Stimulated activated CD8-positive, alpha-beta memory T cell treated with anti-CD3 and anti-CD28 coated beads, Interleukin-15, amount 100 ng/mL, for 1 hour (primary cell): ENCODE measurements at places on chromosomes 5 and 9.
A peak's percentile ranks its signal among the peaks of the same experiment; 100 is the strongest.

- DNase-seq, result no peak
Observed at GRCh38 chr9:129414377-129414992, 206.4 kb downstream of the C9orf50 start.

GRCh38 chr9:111531716-111532115, 6.7 kb downstream of the ZNF483 start:
- DNase-seq, result no peak

- DNase-seq, result no peak
Observed at GRCh38 chr5:176534640-176535039, 2.6 kb downstream of the RNF44 start.

GRCh38 chr5:131109540-131110255, 55.4 kb downstream of the HINT1 start:
- no peak for DNase-seq

DNA sequence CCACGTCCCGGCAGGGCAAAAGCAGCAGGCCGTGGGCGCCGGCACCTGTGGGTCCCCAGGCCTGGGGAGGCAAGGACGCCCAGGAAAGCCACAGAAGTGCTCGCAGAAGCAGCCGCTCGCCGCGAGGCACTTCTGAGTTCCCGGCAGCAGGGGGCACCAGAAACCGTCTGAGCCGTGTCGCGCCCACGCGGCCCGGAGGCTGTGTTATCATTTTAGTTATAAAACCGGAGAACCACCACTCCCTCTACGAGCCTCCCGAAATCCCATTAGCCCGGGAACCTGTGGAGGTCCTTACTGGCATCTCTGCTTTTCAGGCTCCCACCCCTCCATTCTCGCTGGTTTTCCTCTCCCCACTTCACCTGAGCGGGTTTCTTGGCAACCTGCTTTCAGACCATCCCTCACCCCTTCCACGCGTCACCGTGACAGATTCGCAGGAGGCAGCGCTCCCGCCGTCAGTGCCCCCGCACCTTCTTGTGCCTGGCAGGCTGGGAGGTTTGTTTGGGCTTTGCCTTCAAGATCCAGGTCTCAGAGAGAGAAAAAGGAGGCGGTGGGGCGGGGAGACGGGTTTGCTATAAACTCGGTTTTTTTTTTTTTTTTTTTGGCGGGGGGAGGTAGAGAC, 2.3 kb downstream of the GDNF start:
- peak; percentile 4 for DNase-seq

DNA sequence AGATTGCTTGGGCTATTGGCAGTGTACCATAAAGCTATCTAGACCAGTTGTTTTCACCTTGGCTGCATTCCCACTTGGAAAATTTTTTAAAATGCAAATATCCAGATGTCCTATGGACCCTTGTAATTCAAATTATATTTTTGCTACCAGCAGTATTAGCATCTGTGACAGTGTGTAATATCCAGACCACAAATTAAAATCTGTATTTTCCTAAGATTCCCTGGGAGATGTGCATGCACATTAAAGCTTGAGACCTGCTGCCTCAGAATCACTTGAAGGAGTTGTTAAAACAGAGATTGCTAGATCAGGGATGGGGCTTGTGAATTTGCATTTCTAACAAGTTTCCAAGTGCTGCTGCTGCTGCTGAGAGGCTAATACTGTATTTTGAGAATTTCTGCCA, 381.2 kb upstream of the PDE4D start:
- DNase-seq, result no peak

- no peak for DNase-seq
Observed at GRCh38 chr5:176740131-176740701, 70.1 kb upstream of the UNC5A start.

DNA sequence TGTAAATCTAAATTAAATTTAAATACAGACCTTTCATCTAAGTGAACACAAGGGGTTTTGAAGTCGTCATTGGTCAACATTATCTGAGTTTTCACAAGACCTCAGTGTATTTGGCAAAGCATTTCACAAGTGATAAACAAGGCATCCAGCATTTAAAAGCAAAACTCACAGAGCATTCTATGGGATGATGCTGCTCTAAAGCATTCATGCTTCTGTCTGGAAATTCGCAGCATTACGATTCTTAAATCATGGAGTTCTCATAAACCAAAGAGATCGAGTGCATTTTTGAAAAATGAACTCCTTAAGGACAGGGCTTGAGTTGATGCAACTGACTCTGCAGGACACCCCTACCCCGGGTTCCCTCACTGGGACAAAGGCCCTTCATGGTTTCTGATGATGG, 46.1 kb upstream of the SPATA31E1 start:
- DNase-seq, result no peak

- no peak for DNase-seq
Observed at GRCh38 chr5:172504701-172505402, 50.5 kb upstream of the SH3PXD2B start.

DNA sequence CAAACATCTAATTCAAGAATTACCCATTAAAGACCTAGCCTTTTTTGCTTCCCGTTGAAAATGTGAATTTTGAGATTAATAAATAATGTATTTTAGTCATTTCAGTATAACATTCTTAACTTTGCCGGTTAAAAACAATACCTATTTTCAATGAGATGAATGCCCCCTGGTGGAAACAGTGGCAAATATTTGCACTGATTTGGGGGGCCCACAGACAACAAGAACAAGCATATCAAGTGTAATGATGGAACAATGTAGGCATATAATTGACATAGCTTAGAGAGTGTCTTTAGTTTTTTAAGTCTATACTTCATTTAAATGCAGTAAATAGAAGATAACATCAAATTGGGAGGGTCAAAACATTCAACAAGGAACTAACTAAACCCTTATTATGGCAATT, 111.9 kb downstream of the NTRK2 start:
- no peak for DNase-seq

DNA sequence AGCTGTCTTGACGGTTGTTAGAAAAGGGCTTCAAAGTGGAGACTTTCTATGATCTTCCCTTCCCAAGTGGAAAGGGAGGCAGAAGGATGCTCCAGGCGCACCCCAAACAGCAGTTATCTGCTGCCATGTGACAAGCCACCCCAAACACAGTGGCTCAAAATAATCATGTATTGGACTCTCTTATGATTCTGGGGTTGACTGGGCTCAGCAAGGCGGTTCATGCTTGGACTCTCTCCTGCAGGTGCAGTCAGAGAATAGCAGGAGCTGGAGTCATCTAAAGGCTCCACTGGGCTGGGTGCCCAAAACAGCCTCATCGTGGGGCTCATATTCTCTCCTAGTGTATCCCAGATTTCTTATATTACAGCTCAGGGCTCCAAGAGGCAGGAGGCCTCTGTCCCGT, 177.6 kb upstream of the IER5L start:
- no peak for DNase-seq

GRCh38 chr5:149559706-149560105, 8.5 kb upstream of the CSNK1A1 start:
- no peak for DNase-seq

DNA sequence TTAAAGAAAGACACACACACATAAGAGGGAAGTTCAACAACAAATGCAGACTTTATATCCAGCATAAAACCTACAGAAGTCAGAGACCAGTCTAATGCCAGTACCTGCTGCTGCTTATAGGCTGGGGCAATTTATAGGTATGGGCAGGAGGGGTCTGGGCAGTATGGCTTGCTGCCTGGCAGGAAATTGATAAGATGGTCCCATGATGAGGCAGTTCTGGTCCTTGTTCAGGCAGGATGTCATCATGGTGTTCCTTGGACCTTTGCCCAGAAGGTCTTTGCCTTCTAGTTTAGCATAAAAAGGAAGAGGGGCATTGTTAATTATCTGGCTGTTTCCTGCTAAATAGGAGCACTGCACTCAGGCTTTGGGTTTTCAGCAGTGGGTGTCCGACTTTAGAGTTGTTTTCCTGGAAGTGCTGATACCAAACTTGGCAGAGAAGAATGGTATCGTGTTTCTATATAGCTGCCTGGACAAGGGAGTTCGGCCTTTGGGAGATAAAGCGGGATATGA, 10.4 kb upstream of the PDCD1LG2 start:
- no peak for DNase-seq

GRCh38 chr5:56908942-56909293, 478 bp upstream of the SETD9 start:
- DNase-seq, result no peak

DNA sequence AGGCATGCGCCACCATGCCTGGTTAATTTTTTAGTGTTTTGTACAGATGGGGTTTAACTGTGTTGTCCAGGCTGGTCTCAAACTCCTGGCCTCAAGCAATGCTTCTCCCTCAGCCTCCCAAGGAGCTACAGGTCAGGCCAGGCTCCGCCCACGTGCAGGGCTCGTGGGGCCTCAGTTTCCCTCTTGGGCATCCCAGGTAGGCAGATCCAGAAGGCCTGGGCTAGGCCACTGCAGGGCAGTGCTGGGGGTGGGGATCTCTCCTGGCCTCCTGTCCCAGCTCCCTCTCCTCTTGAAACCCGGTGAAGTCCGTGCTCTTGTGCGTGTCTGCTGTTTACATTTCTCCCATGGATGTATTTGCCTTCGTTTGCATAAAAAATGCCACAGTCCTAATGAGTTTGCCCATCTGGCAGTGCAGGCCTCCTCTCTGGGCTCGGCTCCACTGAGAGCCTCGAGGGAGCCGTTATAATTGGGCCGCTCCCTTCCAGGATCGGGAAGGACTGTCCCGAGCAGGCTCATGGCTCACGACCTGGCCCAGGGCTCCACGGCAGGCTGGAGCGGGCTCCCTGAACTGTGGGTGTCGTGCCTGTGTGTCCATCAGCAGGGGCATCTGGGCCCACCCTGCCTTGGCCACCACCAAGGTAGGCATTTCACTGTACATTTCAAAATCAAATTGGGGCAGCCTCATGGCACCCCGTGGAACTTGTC, 52.6 kb upstream of the RUFY1 start:
- DNase-seq, result no peak

GRCh38 chr5:142289708-142290576, 34.9 kb downstream of the SPRY4 start:
- DNase-seq, result no peak
